NCI-H524 treated with DMSO at 0.1 percent for 48 hours (cell line): ENCODE measurements at places on chromosomes 11 and 22.

- no peak for DNase-seq
Observed at GRCh38 chr11:13116491-13116890, 107.4 kb downstream of the RASSF10 start.

DNA sequence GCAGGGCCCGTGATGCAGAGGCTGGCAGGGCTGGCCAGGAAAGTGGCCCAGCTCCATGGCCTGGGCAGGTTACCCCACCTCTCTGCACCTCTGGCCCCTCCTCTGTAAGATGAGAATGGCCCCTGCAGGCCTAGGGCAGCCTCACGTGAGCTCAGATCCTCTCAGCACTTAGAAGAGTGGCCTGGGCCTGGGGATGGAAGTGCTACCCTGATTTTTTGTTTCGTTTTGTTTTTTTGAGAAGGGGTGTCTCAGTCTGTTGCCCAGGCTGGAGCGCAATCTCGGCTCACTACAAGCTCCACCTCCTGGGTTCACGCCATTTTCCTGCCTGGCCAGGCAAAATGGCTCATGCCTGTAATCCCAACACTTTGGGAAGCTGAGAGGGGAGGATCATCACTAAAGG lies 982 bp downstream of the APOBEC3H start:
- no peak for DNase-seq

DNA sequence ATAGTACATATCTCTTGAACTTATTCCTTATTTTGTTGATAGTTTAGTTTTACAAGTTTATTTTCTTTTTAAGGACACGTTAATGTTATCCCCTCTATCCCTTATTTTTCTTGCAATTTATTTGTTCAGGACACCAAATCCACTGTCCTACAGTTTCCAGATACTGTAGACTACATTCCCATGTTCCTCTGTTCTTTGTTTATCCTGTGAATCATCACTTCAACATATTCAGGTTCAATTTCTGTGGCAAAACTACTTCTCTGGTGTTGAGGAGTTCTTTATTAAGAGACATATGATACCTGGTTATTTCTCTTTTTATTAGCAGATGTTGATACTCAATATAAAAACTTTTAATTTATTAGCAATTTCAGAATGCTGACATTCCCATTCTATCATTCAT lies 72.8 kb upstream of the CLNS1A start:
- DNase-seq, result no peak

DNA sequence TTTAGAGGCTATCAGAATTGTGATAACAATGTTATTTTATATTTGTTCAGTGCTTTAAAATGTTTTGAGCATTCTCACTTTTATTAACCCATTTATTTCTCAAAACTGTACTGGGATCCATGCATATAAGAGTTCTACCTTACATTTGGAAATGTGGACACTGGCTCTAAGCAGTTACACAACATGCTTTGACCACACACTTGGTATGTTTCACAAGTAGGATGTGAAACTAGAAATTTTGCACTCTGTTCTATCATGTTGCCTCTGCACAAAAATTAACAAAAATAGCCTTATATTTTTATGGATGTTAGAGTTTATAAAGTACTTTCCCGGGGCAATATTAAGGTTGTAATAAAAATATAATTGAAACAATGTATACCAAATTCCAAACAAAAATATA lies 126.9 kb upstream of the CHORDC1 start:
- no peak for DNase-seq
